Effector CD8-positive, alpha-beta T cell (primary cell): ENCODE measurements at places on chromosomes 12 and 14.

DNA sequence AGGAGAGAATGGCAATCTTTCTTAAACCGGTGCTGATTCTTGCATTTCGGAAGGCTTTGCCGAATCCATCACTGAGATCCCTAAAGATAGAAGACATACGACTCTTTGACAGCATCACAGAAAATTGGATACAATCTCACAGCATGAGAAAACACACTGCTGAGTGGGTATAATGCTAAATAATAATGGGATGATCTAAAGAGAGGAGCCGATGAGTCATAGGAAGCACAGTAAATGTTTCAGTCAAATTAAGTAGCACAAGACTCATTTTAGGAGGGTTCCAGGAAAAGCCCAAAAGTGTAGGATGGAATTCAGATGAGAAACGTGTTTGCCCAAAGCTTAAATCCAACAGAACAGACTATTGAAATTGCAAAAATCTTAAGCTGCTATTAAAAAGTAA is 81.7 kb downstream of the CPNE8 start:
- DNase-seq, result no peak

GRCh38 chr12:12428047-12428446 is 71.2 kb downstream of the BORCS5 start:
- DNase-seq, result no peak

- no peak for DNase-seq
Measured at GRCh38 chr12:62268956-62269355, 8.8 kb downstream of the USP15 start.

DNA sequence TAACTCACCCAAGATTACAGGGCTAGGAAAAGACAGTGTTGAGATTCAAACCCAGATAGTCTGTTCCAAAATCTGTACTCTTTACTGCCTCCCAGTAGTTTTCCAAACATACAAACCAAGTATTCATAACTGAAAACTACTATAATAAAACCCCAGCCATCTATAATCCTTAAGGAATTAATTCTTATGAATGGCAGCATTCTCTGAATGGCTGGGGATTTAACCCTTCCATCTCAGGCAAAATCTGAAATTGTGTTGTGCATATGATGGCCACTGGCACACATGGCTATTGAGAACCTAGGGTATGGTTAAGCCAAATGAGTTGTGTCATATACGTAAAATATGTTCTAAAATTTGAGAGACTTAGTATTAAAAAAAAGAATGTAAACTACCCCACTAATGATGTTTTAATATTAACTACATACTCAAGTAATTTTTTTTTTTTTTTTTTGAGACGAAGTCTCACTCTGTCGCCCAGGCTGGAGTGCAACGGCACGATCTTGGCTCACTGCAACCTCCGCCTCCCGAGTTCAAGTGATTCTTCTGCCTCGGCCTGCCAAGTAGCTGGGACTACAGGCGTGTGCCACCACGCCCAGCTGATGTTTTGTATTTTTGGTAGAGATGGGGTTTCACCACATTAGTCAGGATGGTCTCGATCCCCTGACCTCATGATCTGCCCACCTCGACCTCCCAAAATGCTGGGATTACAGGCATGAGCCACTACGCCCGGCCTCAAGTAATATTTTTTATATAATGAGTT is 16.7 kb downstream of the PPP1R13B start:
- no peak for DNase-seq

DNA sequence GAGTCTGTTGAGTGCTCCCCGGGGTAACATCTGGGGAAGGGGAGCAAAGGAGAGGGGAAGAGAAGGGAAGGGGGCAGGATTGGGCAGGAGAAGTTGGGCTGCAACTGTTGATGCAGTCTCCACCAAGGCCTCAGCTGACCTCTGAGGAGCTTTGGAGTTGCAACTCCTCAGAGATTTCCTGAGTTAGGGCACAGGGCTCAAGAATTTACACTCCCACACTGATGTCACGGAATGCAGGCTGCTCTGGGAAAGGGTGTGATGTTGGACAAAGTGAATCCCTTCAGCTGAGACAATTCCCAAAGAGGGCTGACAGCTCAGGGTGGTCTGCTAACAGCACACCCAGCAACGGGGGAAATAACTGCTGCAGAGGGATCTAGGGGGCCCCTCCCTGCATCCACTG is 295.6 kb downstream of the PCNX1 start:
- DNase-seq, result no peak

DNA sequence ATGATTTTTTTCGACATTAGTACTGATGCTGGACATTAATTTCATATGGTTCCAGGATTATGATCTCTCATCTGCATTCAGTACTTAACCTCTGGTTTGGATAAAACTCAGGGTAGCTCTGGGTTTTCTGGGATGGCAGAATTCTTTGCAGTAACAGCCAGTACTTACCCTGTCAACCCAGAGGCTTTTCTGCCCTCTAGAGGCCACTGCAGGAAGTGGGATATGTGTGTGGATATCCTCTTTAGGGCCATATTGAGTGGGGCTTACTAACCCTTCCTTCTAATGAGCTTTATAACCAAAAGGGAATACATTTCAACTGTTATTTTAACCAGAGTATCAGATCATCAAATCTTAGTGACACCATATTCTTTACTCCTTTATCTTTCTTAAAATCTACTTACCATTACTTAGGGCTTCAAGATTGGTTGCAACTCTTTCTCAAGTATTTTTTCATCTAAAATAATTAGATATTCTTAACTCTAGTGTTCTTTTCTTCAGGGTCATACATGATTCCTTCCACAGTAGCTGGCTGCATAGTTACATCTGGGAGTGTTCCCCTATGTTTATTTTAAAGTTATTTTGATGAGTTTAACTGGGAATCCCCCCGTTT is 488.0 kb upstream of the STXBP6 start:
- no peak for DNase-seq

- no peak for DNase-seq
Measured at GRCh38 chr14:50045837-50046236, 70.5 kb downstream of the VCPKMT start.

GRCh38 chr12:9750276-9751203 is 10.2 kb downstream of the CD69 start:
- peak; percentile 25 for DNase-seq

- DNase-seq, result no peak
Measured at GRCh38 chr12:20342111-20342510, 26.2 kb upstream of the PDE3A start.

DNA sequence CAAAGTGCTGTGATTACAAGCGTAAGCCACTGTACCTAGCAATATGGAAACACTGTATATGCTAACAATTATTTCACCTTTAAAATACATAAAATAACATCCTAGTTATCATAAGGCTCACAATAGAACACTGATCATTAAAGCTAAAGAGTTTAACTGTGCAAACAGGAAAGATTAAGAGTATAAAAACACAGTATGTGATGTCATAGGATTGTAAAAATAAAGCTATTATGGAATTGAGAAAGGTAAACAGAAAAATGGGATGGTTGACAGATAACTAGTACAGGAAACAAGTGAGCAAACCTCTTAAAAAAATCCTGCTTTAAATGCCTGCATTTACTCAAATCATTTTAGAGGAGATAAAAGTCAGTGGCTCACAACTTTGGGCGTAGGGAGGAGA is 10.8 kb upstream of the IPO8 start:
- DNase-seq, result no peak

GRCh38 chr14:55858604-55859003 is 259.6 kb upstream of the PELI2 start:
- no peak for DNase-seq

- DNase-seq, result no peak
Measured at GRCh38 chr12:53082637-53083175, 3.5 kb upstream of the SPRYD3 start.

GRCh38 chr12:91272461-91273063 is 89.9 kb upstream of the DCN start:
- DNase-seq, result no peak

- DNase-seq, result no peak
Measured at GRCh38 chr12:13030541-13031291, 13.5 kb upstream of the FAM234B start.

GRCh38 chr12:3700861-3701260 is 52.0 kb downstream of the CRACR2A start:
- DNase-seq, result no peak

GRCh38 chr12:109727746-109728726 is 14.4 kb downstream of the FAM222A start:
- DNase-seq, result no peak

GRCh38 chr12:68349921-68350606 is 17.9 kb upstream of the MDM1 start:
- DNase-seq, result no peak

- DNase-seq, result peak; percentile 93
Measured at GRCh38 chr14:102362545-102363181, at the start of the genes CINP and TECPR2. Gene CINP, minus strand, starts transcription at chr14:102362890. Its CDS starts 39 bp downstream, at chr14:102362851. Gene TECPR2, plus strand, starts transcription at chr14:102362941. Its CDS starts 13,781 bp downstream, at chr14:102376722.

- no peak for DNase-seq
Measured at GRCh38 chr12:85277191-85277590, 2.8 kb upstream of the ALX1 start.

GRCh38 chr12:78746001-78746400 is 118.6 kb upstream of the SYT1 start:
- DNase-seq, result no peak

GRCh38 chr12:53994009-53994263 is 6.0 kb upstream of the HOXC9 start:
- no peak for DNase-seq

GRCh38 chr14:100892496-100893227 is 10.9 kb downstream of the RTL1 start:
- DNase-seq, result no peak

DNA sequence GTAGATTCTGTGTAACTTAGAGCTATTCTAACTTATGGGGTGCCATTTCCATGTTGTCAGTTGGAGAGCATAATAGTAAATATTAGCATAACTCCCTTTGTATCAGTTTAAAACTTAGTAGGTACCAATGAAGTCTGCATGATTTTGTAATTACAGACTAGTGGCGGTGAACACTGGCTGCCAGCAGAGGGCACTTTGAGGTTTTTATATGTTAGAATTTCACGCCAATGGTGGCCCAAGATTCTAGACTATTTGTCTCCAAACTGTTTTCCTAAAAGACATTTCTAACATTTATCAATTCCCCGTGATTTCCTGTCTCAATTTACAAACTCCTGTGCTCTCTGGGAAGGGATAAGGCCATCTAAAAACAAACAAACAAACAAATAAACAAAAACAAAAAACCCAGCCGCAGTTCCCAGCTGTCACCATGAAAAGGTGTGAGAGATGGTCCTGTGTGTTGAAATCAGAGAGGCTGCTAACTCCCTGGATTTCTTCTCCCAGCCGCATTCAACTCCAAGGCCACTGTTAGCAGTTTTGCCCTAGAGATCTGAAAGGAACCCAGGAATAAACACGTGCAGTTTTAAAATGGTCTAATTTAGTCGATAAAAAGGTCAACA is 57.6 kb downstream of the BRMS1L start:
- DNase-seq, result no peak

DNA sequence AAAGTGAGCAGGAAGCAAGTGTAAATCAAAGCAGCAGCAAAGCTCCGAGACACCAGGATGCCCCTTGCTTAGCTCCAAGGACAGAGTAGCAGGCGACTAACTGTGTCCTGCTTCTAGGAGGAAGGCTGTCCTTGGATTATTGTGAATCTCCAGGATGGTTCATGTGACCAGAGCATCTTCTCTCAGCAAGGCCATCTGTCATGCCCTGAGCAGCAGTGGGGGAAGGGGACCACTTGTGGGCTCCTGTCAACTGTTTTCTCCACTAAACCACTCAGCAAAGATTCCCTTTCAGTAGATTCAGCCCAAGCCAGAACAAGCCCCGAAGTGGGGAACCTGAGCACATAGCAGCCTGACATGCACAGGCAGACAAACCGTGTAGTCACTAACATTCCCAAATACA is 19.4 kb downstream of the MAP3K9 start:
- no peak for DNase-seq

DNA sequence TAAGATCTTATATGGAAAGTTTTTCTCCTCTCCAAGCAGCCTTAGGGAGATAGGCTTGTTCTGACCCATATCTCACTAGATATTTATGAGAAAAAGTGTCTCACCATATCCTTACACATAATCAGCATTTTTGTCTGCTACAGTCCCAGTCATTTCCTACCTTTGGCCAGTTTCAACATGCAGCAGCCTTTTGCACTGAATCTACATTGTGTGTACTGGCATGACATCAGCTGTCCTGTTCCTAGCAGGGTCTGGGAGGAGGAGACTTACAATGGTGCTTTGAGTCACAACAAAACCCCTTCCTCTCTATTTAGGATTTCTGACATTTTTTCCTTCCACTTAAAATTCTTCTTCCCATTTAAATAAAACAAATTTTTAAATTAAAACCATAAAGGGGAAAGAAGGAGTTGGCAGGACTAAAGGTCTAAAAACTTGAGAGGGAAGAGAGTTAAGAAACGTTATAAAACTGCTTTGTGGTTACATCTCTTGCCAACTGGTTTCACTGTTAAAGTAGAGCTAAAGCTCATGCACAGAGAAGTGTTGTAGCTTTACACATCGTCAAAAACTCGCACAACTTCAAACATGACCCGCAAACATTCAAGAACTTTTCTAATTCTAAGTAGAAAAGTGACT is 53.3 kb upstream of the CERS5 start:
- DNase-seq, result no peak

DNA sequence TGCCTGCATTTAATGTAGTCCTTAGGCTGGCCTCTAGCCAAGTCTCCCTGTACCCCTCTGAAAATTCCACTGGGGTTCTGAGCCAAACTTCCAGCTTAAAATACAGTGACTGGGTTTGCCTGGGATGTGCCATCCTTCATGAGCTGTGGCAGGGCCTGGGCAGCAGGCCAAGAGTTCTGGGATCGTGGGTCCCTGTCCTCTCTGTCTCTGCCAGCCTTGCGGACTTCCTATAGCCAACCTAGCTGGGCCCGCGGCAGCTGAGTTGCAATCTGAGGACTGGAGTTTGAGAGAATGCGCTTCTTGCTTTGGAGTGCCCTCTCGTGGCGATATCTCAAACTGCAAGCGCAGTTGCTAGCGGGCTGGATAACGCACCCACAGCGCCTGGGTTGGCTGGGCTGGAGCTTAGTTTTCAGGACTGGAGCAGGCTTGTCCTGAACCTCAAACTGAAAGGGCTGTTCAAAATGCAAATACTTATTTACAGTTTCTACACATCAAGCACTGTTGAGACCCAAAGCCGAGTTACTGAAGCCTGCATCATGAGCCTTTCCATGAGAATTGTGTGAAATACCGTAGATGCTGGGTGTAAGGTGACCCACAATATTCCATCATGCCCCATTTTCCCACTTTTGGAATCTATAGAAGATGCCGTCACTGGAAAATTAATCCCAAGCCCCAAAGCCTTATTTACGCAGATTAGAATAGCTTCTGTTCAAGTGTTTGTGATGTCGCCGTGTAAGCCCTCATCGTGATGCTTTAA is 7.3 kb upstream of the IFI27L2 start:
- peak; percentile 71 for DNase-seq
